ENCODE measurements at places on chromosomes 16 and 17.

DNA sequence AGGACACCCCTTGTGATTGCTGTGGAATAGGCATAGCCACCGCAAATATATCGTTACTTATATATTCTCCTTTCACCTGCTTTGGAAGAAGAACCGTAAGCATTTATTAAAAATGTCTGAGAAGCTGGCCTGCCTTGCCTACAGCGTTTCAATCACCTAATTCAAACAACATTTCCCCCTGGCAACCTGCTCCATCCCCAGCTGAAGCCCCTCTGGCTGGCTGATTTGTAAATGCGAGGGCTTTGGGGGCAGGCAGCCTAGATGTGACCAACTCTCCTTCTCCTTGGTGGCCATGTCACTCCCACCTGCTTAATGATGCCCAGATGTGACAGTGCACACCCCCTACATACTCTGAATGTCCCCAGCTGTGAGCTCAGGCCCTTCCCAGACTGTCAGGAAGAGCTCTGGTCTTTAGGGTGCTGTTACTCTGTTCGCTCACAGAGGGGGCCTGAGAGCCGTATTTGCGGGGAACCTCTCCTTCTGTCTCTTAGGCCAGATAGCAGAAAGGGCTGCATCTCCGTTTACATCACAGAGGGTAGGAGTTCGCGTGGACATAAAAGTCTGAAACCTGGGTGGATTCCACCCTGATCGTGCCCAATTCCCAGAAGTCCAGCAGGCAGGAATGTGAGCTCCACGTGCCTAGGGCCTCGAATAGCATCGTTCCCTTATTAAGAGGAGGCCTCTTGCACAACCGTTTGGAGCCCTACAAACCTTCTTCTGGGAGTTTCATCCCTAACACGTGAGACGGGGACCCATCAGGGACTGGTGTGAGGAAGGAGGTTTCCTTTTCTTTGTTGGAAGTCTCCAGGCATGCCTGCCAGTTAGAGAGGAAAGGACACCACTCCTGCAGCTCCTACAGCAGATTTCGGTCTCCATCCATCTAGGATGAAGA lies 2.4 kb upstream of the SDK2 start:
- DNase-seq, result no peak

GRCh38 chr16:8858994-8859912 lies 9.6 kb downstream of the CARHSP1 start:
- DNase-seq, result no peak

- DNase-seq, result peak; percentile 51
These were observed 5.2 kb downstream of the ASGR1 start for GRCh38 chr17:7173687-7174602.

GRCh38 chr16:84284154-84284722 lies 10.4 kb upstream of the WFDC1 start:
- no peak for DNase-seq

DNA sequence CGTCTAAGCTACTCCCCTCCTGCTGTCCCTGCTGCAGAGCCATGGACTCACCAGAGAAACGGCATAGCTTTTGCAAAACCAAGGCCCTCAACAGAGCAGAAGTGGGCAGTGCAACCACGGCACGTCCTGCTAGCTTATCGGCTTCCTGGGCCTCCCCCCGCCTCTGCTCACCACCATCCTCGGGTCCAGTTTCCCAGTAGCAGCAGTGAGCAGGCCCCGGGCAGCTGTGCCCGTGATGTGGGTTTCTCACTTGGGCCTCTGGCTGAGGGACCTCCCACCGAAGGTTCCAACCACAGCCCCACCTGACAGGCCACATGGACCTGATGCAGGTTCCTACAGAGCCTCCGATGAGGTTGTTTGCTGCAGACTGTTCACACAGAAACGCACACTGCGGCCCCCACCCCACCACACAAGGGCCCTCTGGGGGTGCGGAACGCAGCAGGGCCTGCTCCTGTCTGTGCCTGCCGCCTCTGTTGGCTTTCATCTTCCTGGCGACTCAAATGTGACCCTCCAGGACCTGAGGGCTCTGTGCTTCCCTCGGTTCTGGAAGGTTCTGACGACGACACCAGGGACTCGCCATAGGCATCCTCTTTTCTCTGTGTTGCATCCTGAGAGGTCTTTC lies 24.8 kb downstream of the PDIA2 start:
- DNase-seq, result no peak

GRCh38 chr16:28149011-28149888 lies 62.5 kb downstream of the XPO6 start:
- DNase-seq, result peak; percentile 64

- DNase-seq, result no peak
These were observed 14.6 kb upstream of the CNGB1 start for GRCh38 chr16:57985204-57986181.

DNA sequence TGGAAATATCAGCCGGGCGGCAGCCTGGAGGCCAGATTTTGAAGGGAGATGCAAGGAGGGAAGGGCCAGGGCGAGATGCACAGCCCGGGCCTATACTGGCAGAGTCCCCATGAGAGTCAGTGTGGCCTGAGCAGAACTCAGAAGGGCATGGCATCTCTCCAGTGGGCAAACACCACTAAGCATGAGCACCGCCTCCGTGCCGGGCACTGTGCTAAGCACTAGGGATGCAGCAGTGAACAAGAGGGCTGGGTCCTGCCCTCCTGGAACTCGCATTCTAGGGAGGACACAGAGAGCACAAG lies 33.5 kb downstream of the TK2 start:
- no peak for DNase-seq

GRCh38 chr16:49024896-49025295 lies 256.7 kb downstream of the CBLN1 start:
- no peak for DNase-seq

DNA sequence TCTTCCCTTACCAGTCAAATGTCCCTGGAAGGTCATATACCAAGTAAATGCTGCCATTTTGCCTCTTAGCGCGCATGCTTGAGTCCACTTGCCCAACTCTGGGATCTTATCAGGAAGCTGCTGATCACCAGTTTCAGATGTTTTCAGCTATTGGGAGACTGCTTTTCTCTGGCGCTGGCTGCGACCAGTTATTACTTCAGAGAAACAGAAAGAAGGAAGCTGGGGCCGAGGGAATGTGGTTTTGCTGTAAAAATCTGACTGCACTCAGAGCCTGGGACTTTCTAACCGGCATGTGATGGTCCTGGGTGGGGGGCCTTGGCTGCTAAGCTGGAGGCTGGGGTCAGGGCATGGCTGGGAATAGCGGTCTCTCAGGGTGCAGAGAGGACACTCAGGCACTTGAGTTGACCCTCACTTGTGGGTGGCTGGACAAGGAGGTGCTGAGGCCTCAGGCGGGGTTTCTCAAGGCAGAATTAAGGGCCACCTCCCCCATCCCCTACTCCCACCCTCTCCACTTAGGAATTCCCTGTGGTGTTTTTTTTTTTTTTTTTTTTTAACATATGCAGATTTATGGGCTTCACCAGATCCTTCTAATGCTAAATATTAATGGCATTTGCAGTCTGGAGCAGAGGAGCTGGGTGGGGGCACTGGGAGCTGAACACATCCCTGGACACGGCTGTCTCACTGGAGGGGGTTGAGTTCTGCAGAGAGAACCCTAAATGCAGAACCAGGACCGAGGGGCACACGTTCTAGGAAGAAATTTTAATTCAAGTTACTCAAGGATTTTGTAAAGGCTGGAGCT lies 145.8 kb downstream of the CYLD start:
- DNase-seq, result peak; percentile 47

- DNase-seq, result no peak
These were observed 1.5 kb upstream of the PRKCA start for GRCh38 chr17:66300956-66301355.

GRCh38 chr17:36931096-36931696 lies 6.1 kb upstream of the LHX1 start:
- no peak for DNase-seq

- no peak for DNase-seq
These were observed 37.8 kb upstream of the CSNK2A2 start for GRCh38 chr16:58235663-58236062.

GRCh38 chr17:78960928-78961327 lies 18.8 kb downstream of the LGALS3BP start:
- DNase-seq, result no peak

DNA sequence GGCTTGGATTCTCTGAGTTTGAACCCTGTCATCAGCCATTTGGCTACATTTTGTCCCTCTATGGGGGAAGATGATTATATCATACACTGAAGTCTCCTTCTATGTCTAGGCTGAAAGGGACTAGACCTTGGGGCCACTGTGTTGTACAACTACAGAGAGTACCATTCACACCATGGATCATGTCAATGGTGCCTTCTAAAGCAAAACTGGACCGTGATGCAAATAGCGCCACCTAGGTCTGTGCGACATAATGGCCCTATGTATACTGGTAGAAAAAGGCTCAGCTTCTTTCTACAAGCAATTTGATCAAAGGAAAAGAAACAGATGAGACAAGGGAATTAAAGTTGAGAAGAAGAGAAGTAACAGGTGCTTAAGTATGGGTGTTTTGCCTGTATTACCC lies 100.7 kb downstream of the LYRM1 start:
- DNase-seq, result peak; percentile 55

- DNase-seq, result peak; percentile 20
These were observed 471.6 kb downstream of the SOX9 start for GRCh38 chr17:72592242-72592966.

- no peak for DNase-seq
These were observed 137.6 kb downstream of the RBFOX3 start for GRCh38 chr17:79473111-79473875.

DNA sequence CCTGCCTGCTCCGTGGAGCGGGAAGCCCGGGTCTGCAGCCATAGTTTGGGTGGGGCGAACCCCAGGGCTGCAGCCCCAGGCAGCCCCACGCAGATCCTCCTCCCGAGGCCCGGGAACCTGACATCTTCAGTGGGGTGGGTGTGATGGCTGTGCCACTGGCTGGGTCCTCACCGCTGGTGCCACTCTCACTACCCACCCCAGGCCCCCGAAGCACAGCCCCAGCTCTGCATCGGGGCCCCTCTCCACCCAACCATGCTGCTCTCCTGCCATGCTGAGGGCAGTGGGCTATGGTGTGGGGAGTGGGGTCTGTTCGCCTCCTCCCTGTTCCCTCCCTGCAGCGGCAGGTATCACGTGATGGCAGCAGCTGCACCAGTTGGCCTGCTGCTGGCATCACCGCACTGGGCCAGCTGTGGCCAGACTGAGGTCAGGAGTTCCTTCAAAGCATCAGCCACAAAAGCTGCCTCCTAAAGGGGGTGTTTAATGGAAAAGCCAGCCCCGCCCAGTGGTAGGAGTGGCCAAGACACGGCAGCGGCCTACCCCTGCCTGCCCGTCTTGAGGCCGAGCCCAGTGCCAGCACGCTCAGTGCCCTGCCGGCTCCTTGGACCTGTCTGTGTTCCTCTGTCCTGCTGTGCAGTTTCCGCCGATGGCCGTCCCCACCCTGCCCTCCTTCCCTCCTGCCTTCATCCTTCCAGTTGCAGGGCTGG lies 10.8 kb downstream of the KCTD5 start:
- DNase-seq, result no peak

DNA sequence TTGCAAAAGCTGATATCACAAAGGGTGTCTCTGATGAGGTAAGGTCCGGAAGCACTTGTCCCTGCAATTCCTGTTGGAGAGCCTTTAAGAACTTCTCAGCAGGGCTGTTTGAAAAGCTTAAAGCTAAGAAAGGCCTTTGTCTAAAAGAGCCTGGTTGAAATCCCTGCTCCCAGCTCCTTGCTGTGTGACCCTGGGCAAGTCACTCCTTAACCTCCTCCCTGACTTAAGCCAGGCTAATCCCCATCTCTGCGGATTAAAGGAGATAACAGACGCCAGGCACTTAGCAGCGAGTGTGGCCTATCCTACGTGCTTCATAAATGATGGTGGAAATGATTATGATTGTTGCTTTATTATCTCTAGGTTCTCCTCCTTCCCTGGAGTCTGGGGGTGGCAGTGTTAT lies 368.0 kb upstream of the RBFOX1 start:
- DNase-seq, result no peak

DNA sequence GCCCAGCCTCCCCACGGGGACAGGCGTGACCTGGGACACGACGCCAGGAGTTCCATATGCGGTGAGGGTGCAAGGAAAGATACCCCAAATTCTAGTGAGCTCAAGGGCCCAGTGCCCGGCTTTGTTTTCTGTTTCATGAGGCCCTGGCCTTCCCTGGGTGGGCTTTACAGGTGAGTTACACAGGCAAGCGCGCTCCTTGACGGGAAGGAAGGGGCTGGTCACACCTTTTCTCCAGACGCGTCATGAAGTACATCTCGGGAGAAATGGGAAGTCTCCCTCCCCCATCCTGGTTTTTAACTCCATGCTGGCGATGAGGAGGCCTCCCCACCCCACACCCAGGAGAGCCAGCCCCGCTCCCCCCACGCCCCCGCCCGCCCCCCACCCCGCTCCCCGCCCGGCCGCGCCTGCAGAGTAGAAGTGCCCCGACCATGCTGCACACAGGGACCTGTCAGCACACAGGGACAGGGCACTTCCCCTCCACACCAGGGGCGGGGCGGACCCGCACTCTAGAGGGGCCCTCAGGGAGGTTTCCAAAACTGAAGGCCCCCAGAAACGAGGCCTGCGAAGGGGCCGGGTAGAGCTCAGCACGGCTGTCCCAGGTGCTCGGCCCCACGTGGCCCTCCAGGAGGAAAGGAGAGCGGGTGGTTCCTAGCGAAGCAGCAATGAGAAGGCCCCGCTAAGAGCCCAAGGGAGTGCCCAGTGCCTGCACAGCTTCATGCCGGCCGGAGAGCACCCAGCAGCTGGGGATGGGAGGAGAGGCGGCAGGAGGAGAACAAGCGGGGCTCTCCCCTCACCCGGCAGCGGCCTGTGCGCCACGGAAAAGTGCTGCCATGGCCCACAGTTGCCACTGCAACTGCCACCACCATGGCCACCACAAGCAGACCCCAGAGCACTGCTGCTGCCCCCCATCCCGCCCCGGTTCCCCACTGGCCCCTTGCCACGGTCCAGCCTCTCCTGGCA lies 7.7 kb downstream of the CYB561 start:
- DNase-seq, result no peak
